Adrenal gland (tissue), 19 donors: ENCODE measurements at places on chromosomes 5 and 9. TPM values are rescaled to one million over a fixed set of nuclear protein-coding genes. Genes with fewer than 3 reads are reported as not detected.

DNA sequence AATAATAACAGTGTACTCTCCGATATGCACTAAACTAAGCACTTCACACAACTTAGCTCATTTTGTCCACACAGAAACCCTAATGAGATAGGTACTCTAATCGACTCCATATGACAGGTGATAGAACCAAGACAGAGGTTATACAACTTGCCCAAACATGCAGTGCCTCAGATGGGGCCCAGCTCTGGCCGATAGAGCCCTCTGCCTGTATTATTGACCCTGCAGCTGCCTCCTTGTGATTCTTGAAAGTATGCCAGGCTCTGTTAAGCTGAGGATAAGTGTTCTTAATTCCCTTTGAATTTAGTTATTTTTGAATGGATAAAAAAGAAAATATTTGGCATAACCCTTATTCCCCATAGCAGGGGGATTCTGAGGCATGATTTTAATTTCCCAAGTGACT is 78.5 kb downstream of the HMHB1 start:
- H3K4me1 ChIP-seq: no peaks in the 10 kb centered on the region
- no peaks in the 10 kb centered on the region for H3K36me3 ChIP-seq
- no peak overlapping the region for H3K4me3 ChIP-seq
- DNase-seq: no peak

DNA sequence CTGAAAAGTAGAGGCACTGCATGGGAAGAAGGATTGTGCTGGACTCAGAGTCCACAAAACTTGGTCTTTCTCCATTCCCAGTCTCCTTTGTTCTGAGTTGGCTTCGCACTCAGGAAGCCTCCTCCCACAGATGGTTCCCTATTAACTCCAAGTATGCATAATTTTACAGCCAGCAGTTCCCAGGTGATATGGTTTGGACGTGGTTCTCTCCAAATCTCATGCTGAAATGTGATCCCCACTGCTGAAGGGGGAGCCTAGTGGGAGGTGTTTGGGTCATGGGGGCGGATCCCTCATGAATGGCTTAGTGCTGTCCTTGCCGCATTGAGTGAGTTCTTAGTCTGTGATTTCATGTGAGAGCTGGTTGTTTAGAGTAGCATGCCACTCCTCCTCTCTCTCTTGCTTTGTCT is 86.6 kb downstream of the FEM1C start:
- H3K4me3 ChIP-seq: no peak overlapping the region
- no peaks in the 10 kb centered on the region for H3K27me3 ChIP-seq
- H3K36me3 ChIP-seq: no peaks in the 10 kb centered on the region

The NCS1 gene
- 4.0 TPM for total RNA-seq

The FNBP1 gene
- 40.4 TPM for total RNA-seq

The SOX30 gene
- total RNA-seq: 0.14 TPM
